ENCODE measurements at places on chromosomes 1 and 21.

GRCh38 chr1:247440001-247440620 lies 17.8 kb downstream of the OR2B11 start:
- no peak overlapping the region for H3K27ac ChIP-seq
- no peaks in the 10 kb centered on the region for H3K36me3 ChIP-seq
- H3K27me3 ChIP-seq = peaks cover 2% of the 10 kb centered on the region
- no peaks in the 10 kb centered on the region for H3K4me1 ChIP-seq
- H3K4me3 ChIP-seq = no peak overlapping the region

GRCh38 chr1:150034336-150034735 lies 23.8 kb upstream of the OTUD7B start:
- H3K36me3 ChIP-seq = no peaks in the 10 kb centered on the region
- no peak for DNase-seq
- H3K27me3 ChIP-seq = no peaks in the 10 kb centered on the region
- no peaks in the 10 kb centered on the region for H3K4me1 ChIP-seq
- no peak overlapping the region for H3K27ac ChIP-seq
- no peak overlapping the region for H3K4me3 ChIP-seq

- H3K27me3 ChIP-seq = no peaks in the 10 kb centered on the region
- H3K4me3 ChIP-seq = no peak overlapping the region
- H3K4me1 ChIP-seq = no peaks in the 10 kb centered on the region
- no peak overlapping the region for H3K27ac ChIP-seq
- H3K36me3 ChIP-seq = no peaks in the 10 kb centered on the region
Measured at GRCh38 chr1:93471911-93472310, 24.0 kb downstream of the FNBP1L start.

- H3K36me3 ChIP-seq = no peaks in the 10 kb centered on the region
- H3K27me3 ChIP-seq = no peaks in the 10 kb centered on the region
- no peak overlapping the region for H3K4me3 ChIP-seq
- no peak overlapping the region for H3K27ac ChIP-seq
- H3K4me1 ChIP-seq = no peaks in the 10 kb centered on the region
Measured at GRCh38 chr21:35509001-35509704, 460.1 kb upstream of the RUNX1 start.

GRCh38 chr1:236280438-236281197 lies 1.1 kb downstream of the ERO1B start:
- no peaks in the 10 kb centered on the region for H3K27me3 ChIP-seq
- no peaks in the 10 kb centered on the region for H3K36me3 ChIP-seq
- H3K4me1 ChIP-seq = peaks cover 8% of the 10 kb centered on the region
- H3K4me3 ChIP-seq = peak overlapping the region; percentile 92

DNA sequence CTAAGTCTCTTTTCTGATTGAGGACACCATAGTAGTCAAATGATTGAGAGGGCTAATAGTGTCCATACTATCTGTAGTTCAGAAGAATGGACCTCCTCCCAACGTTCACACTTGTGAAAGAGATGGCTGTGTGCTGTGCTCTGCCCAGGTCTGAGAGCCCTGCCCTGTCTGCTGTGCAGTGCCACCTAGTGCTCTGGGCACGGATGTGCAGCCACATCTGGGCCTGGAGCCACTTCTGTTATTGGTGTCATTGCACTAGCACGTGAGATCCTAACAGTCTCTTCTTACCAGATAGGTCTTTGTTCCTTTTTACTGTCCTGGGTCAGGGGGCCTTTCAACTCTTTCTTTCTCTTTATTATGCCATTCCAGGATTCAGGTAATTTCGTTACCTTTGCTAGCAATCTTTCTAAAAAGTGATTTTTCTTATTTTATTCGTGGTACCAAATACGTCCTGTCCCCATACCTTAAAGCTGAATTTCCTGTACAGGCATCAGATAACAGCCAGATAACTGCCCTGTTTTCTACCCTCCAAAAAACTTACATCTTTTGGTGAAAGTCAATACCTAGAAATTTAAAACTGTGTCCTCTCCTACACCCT lies 21.7 kb downstream of the INTS3 start:
- peak; percentile 92 for DNase-seq
- H3K27ac ChIP-seq = peak overlapping the region; percentile 85
- no peak overlapping the region for H3K4me3 ChIP-seq
- no peaks in the 10 kb centered on the region for H3K27me3 ChIP-seq
- H3K4me1 ChIP-seq = no peaks in the 10 kb centered on the region
- H3K36me3 ChIP-seq = peaks cover 5% of the 10 kb centered on the region

DNA sequence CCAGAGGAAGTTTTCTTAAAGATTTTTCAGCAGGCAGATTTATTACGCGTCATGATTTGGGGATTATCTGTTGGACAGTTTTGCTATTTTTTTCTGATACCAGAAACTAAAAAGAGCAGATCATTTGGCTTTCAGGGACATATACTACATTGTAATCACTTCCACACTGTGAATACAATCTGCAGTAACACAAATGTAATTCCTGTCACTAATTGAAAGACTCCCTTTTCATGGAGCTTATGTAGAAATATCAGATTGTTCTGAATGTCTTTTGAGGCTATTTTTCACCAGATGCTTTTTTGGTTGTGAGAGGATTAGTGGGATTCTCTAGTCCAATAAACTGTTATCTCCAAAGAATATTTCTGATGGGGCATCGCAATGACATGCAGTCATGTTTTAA lies 464.2 kb downstream of the DISC1 start:
- no peak overlapping the region for H3K4me3 ChIP-seq
- no peaks in the 10 kb centered on the region for H3K27me3 ChIP-seq
- no peak for DNase-seq
- no peaks in the 10 kb centered on the region for H3K4me1 ChIP-seq
- H3K27ac ChIP-seq = no peak overlapping the region

GRCh38 chr1:161705537-161705936 lies 1.5 kb upstream of the FCRLA start:
- no peaks in the 10 kb centered on the region for H3K4me1 ChIP-seq
- DNase-seq = no peak
- no peaks in the 10 kb centered on the region for H3K36me3 ChIP-seq
- no peak overlapping the region for H3K4me3 ChIP-seq
- no peaks in the 10 kb centered on the region for H3K27me3 ChIP-seq

- H3K4me3 ChIP-seq = no peak overlapping the region
- H3K36me3 ChIP-seq = no peaks in the 10 kb centered on the region
Measured at GRCh38 chr1:50080904-50081586, 27.7 kb upstream of the ELAVL4 start.
